Cortex of kidney (tissue), 1 donor: ENCODE measurements at places on chromosomes 1 and 21.

- no peak for DNase-seq
Observed at GRCh38 chr1:227666286-227666685, 68.8 kb downstream of the JMJD4 start.

GRCh38 chr1:248189026-248189425 is 8.0 kb upstream of the OR2M3 start:
- no peak for DNase-seq

DNA sequence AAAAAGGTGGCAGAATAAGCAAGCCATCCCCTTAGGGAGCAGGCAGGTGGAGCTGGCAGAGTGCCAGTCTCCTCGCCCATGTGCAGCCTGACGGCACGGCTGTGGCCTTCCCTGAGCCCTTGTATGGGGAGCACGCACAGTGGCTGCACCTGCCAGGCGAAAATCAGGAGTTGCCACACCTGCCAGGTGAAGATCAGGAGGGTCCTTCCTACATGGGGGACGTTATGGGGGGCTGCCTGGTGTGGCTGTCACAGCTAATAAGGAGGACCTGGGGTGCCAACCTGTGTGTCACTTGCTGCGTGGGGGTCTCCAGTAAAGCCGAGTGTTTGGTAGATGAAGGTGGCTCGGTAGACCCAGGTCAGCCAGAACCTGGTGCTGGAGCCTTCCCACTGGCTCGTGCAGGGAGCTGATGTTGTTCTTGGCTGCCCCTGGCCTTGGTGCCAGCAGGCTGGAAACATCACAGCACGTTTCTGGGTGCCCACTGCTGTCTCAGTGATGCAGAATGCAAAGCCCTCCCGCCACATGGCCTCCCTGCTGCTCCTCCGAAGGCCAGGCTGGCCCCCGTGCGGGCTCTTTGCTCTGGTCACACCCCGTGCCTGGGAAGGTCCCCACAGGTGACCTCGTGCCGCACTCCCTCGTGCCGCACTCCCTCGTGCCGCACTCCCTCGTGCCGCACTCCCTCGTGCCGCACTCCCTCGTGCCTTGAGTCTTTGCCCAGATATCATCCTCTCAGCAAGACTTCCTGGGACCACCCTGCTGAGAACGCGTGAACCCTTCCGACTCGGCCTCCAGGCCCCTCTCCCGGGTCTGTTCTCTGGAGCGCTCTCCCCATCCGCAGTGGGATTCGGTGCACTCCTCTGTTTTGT is 55.4 kb downstream of the SLC37A1 start:
- DNase-seq, result no peak

- DNase-seq, result no peak
Observed at GRCh38 chr1:214310777-214311690, 30.1 kb downstream of the SMYD2 start.

GRCh38 chr1:109776206-109776835 is 12.6 kb upstream of the EPS8L3 start:
- DNase-seq, result no peak

- DNase-seq, result no peak
Observed at GRCh38 chr1:52919051-52919722, 2.4 kb downstream of the ECHDC2 start.

DNA sequence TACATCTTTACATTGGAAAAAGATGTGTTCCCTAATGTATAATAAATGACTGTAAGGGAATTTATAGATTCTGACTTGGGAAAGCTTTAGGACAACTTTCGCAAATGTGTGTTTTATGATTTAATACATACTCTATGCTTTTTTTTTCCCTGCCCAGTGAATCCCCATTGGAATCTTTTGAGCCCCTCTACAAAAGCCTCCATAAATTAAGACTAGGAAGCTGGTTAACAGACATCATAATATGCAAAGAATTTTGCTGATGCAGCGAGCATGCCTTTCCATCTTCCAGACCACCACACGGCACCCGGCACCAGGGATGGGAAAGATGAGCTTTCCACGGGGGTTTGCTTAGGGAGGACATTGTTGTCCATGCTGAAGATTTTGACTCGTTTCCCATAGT is 156.1 kb upstream of the IVNS1ABP start:
- no peak for DNase-seq

DNA sequence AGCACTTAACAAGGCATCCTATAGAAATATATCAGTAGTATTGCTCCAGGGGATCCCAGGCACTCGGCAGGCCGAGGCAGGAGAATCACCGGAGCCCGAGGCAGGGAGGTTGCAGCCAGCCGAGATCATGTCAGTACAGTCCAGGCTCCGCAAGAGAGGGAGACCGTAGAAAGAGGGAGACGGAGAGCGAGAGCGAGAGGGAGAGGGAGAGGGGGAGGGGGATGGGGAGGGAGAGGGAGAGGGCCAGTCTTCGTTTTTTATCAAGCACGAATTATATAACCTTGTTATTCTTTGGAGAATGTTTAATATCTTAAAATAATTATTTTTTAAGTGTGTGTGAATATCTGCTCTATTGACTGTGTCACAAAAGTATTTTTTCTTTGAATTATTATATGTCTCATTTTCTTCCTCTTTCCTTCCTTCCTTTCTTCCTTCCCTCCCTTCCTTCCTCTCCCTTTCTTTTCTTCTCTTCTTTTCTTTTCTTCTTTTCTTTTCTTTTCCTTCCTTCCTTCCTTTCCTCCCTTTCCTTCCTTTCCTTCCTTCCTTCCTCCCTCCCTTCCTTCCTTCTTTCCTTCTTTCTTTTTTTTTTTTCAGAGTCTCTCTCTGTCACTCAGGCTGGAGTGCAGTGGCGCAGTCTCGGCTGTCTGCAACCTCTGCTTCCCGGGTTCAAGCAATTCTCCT is 233.7 kb downstream of the SRGAP2C start:
- DNase-seq, result no peak

DNA sequence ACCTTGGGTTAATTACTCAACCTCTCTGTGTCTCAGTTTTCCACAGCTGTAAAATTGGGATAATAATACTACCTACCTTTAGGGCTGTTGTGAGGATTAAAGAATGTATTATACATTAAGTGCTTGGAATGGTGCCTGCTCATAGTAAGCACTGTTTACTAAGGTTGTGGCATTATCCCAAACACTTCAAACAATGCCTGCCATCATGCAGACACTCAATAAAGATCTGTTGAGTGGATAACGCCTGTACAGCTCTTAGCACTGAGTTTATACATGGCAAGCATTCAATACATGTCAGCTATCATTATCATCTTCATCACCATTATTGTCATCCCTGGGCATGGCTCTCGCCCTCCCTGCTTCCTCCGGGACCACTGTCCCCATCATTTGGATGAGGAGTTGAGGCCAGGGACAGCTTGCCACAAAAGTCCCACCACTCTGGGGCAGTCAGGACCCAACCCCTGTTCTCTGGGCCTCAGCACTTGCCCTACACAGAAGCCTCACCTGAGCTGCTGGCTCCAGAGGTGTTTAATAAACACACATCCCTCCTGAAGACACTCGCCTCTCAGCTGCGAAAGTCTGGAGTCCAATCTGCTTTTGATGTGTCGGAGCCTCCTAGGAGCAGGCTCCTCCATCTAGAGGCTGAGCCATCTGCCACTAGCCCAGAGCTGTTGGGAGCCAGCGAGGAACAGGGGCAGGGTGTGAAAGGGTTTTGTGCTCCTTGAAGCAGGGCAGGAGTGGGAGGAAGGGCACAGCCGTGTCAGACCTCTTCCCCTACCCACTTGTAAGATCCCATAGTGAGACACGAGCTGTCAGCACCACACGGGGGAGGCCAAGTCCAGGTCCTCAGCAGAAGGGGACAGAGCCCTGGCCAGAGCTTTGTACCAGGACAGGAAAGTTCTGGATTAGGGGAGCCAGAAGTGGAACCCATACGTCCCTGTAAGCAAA is 80.9 kb upstream of the ZC3H12A start:
- no peak for DNase-seq

DNA sequence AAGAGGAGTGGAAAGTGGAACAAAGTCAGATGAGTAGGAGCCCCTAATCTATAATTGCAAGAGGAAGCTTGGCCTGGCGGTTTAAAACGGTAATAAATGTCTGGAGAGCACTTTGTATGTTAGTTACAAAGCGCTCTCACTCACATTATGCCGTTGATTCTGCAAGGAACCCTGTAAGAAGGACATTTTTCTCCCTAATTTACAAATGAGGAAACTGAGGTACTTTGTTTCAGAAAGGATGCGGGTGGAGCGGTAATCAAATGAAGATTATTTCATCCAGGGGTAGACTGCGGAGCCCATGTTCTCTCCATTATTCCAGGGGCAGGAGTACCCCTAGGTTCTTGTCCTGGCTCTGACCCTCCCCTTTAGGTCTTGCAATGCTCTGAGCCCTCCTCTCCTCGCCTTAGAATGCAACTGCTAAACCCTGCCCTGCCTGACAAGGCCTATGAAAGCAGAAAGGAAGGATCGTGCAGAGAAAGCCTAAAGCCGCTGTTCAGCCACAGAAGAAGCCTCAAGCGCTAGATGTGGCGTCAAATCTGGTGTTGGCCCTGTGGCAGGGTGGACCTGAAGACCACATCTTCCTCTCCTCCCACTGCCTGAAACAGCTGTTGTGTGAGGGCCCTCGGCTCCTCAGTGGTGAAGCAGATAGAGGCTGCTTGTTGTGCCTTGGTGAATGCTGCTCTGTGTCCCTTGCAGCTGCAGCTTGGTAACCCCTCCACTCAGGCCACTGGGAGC is 588 bp upstream of the PACC1 start:
- DNase-seq, result no peak

GRCh38 chr1:48674641-48675040 is 102.0 kb downstream of the BEND5 start:
- DNase-seq, result no peak
